ENCODE measurements at places on chromosomes 13 and 19.

GRCh38 chr19:19145684-19146608, 7.7 kb upstream of the TMEM161A start:
- no peak for DNase-seq

- no peak for DNase-seq
These were observed 3.6 kb upstream of the ASF1B start for GRCh38 chr19:14139944-14140343.

GRCh38 chr13:32264407-32264806, 50.8 kb downstream of the ZAR1L start:
- no peak for DNase-seq

- no peak for DNase-seq
These were observed 102.9 kb downstream of the TEX26 start for GRCh38 chr13:31035185-31035965.

GRCh38 chr19:18843960-18844359, 12.2 kb downstream of the UPF1 start:
- no peak for DNase-seq

- no peak for DNase-seq
These were observed 539.6 kb upstream of the SLITRK5 start for GRCh38 chr13:87131611-87132010.

DNA sequence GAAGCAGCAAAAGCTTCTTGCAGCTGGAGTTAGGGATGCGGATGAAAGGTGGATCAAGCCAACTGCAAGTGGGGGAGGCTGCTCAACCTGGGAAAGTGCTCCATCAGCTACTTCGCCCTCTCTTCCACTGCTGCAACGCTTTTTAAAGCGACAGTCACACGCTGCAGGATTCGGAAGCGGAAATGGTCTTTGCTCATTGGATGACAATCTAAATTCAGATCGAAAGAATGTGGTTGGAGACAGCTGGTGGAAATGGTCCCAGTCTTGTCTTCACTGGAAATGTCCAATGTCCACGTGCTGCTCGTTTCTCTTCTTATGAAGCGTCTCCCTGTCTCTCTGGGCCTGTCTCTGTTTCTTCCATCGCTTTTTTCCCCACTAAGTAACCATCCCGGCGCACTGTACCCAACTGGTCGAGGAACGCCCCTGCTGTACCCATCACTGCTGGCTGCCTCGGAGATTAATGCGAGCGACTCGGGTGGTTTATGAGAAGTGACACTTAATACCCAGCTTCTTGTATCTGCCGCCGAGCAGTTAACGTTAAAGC, 2.1 kb upstream of the FGF9 start:
- no peak for DNase-seq

DNA sequence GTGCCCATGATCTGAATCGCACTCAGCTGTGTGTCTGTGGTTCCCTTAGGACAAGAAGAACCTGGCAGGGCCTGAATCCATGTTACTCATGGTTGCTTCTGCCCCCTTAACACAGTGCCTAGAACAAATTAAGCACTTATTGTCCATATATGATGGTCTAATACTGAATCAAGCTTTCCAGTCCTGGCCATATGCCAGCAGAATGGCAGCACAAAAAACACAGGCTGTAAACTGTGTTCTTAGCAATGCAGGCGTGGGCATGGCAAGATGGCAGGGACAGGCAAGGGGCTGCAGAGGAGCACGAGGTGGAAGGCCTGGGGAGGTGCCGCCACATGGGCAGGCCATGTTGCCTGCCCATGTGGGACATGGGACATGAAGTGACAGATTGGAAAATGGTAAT, 68.2 kb downstream of the LATS2 start:
- no peak for DNase-seq

- DNase-seq = no peak
These were observed 50.7 kb downstream of the LHFPL6 start for GRCh38 chr13:39552246-39552645.

- DNase-seq = no peak
These were observed 665 bp downstream of the VASP start for GRCh38 chr19:45507872-45508416.

GRCh38 chr19:13169769-13170168, 19.6 kb downstream of the IER2 start:
- DNase-seq = no peak

GRCh38 chr19:16296713-16297112, 27.9 kb upstream of the KLF2 start:
- DNase-seq = no peak

GRCh38 chr13:42258747-42259146, 13.2 kb upstream of the AKAP11 start:
- DNase-seq = no peak

- no peak for DNase-seq
These were observed 437.6 kb upstream of the ARGLU1 start for GRCh38 chr13:107005577-107005976.
